ENCODE measurements at places on chromosomes 3 and 15. TPM values are rescaled to one million over a fixed set of nuclear protein-coding genes. Genes with fewer than 3 reads are reported as not detected.
A peak's percentile ranks its signal among the peaks of the same experiment; 100 is the strongest.

TICRR gene
- total RNA-seq: 29.8 TPM

CCR9 gene
- total RNA-seq: 0.15 TPM

TMCO5A gene
- total RNA-seq: not detected

GOLGA8T gene
- total RNA-seq: not detected

SIDT1 gene
- 31.6 TPM for total RNA-seq

GP9 gene
- not detected for total RNA-seq

MDFIC2 gene
- not detected for total RNA-seq

DNA sequence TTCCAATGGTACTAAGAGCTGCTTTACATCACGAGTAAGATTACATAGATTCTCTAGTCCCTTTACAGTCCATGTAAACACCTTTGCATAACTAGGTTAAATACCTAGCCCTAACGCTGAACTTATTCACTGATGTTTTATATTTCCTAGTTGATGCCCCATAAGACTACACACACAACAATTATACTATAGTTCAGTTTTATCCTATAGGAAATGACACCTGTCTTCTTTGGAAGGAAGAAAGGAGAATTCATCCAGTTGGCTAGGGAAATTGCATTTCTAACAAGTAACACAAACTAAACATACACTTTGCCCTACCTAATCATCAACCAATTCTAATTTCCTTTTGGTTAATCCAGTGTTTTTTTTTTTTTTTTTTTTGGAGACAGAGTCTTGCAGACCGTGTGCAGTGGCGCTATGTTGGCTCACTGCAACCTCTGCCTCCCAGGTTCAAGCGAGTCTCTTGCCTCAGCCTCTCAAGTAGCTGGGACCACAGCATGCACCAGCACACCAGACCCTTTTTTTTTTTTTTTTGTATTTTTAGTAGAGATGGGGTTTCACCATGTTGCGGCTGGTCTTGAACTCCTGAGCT, 13.9 kb downstream of the PDE12 start:
- no peak for DNase-seq
- peaks cover 4% of the 10 kb centered on the region for H3K4me1 ChIP-seq
- peaks cover 41% of the 10 kb centered on the region for H3K36me3 ChIP-seq
- no peak overlapping the region for H3K27ac ChIP-seq

- no peak overlapping the region for H3K4me3 ChIP-seq
- H3K36me3 ChIP-seq: peaks cover 2% of the 10 kb centered on the region
- H3K4me1 ChIP-seq: peaks cover 16% of the 10 kb centered on the region
- peak overlapping the region; percentile 4 for H3K27ac ChIP-seq
- H3K27me3 ChIP-seq: no peaks in the 10 kb centered on the region
Measured at GRCh38 chr3:48034000-48034516, 17.8 kb upstream of the MAP4 start.

DNA sequence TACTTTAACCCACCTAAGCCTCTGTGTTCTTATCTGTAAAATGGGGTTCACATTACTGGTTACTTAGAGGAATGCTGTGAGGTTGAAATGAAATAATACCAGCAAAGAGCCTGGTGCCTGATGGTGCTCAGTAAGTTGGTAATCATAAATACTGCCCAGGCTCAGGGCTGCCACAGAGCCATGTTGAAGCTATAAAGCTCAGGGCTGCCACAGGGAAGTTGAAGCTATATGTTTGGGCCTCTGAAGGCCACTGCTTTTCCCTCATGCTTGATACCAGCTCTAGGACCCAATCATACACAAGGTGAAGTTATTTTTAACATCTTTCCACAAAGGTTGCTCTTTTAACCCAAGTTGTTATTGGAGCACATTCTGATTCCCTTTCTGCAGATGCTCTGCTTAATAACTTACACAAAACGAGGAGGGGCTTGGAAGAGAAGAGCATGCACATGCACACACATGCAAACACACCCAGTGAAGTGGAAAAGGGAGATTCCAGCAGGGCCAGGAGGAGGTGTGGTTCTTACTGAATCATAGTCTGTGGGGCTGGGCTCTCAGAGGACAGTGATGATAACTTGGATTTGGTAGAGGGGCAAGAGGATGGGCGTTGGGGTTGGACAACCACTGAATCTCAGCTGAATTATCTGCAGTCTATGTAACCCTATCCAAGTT, 17.4 kb downstream of the PARP14 start:
- peak overlapping the region; percentile 21 for H3K27ac ChIP-seq
- H3K36me3 ChIP-seq: peaks cover 75% of the 10 kb centered on the region
- DNase-seq: no peak
- H3K4me1 ChIP-seq: peaks cover 13% of the 10 kb centered on the region
- no peaks in the 10 kb centered on the region for H3K27me3 ChIP-seq
- no peak overlapping the region for H3K4me3 ChIP-seq

GRCh38 chr3:150743508-150743907, 19.5 kb downstream of the SIAH2 start:
- no peak overlapping the region for H3K27ac ChIP-seq
- H3K4me1 ChIP-seq: peaks cover 77% of the 10 kb centered on the region
- no peak overlapping the region for H3K4me3 ChIP-seq
- no peaks in the 10 kb centered on the region for H3K27me3 ChIP-seq
- no peak for DNase-seq

DNA sequence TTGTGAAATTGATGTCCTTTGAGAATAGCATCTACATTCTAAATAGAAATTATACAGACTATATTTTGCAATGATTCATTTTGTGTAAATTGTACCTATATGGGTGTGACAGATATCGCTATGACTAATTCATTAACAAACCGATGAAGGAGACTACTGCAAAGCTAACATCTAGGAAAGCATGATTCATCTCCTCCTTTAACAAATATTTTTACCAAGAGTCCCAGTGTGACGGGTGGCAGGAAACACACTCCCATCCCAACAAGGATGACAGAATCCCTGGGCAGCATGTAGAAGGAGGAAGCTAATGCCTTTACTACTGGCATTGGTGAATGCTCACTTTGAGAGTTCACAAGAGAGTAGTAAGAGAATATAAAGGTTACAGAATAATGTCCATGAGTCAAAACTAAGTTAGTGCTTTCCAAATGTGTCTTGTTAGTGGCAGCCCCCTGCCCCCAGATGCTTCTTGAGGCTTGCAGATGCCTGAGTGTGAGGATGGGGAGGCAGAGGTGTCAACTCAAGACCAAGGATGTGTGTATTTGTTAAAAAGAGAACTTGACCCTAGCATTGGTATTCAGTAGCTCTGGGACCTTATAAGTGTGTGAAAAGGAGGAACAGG, 180.6 kb downstream of the FMN1 start:
- H3K4me1 ChIP-seq: peaks cover 6% of the 10 kb centered on the region
- no peak overlapping the region for H3K27ac ChIP-seq
- H3K36me3 ChIP-seq: no peaks in the 10 kb centered on the region

- H3K4me3 ChIP-seq: peak overlapping the region; percentile 80
- H3K4me1 ChIP-seq: peaks cover 72% of the 10 kb centered on the region
- H3K27me3 ChIP-seq: peaks cover 4% of the 10 kb centered on the region
- H3K36me3 ChIP-seq: peaks cover 52% of the 10 kb centered on the region
- peak overlapping the region; percentile 87 for H3K27ac ChIP-seq
- no peak for DNase-seq
Measured at GRCh38 chr3:67653425-67654098, 850 bp downstream of the SUCLG2 start.

DNA sequence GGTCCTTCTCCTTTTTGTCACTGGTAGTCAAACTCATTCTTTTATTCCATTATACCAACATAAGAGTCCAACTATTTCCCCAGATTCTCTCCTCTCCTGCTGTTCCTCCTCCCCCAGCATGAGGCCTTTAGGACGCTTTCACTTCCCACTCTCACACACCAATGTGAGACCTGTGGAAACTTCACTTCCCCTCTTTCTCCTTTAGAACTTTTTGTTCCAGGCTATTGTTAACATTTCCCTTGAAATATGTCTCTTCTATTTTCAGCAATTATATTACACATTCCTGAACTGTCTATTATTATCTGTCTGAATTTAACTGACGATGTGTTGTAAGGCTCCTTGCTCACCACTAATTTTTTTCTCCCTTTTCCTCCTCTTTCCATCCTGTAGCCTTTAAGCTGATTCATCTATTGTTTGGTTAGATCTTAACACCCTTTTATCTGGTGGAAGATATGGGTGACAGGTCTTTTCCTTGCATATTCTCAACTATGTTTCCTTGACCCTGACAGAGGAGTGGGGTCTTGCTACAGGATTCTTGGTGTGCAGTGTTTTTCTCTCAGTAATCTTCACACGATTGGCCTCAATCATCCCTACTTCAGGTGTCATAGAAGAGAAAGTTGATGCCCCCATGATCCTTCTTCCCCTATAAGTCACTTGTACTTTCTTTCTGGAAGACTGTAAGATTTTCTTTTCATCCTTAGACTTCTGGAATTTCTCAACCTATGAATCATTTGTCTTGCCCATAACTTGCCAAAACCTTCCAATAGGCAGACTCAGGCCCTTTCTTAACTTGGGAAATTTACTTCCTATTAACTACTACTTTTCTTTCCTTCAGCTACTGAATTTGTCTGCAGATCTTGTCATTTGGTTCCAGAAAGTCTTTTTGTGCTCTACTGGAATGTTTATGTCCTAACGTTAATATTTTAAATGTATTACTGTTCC, 5.9 kb downstream of the CYP19A1 start:
- peaks cover 11% of the 10 kb centered on the region for H3K27me3 ChIP-seq
- H3K4me3 ChIP-seq: no peak overlapping the region
- no peaks in the 10 kb centered on the region for H3K4me1 ChIP-seq
- DNase-seq: no peak

- H3K27ac ChIP-seq: no peak overlapping the region
- H3K4me3 ChIP-seq: no peak overlapping the region
- H3K27me3 ChIP-seq: peaks cover 9% of the 10 kb centered on the region
Measured at GRCh38 chr3:170905862-170906261, 2.6 kb downstream of the EIF5A2 start.

- H3K27ac ChIP-seq: no peak overlapping the region
- DNase-seq: no peak
- peaks cover 15% of the 10 kb centered on the region for H3K4me1 ChIP-seq
- H3K36me3 ChIP-seq: peaks cover 14% of the 10 kb centered on the region
- H3K27me3 ChIP-seq: no peaks in the 10 kb centered on the region
Measured at GRCh38 chr15:85063088-85063487, 81.4 kb downstream of the PDE8A start.
